Mucosa of gallbladder (tissue), 1 donor: ENCODE measurements at places on chromosomes 3 and 15. TPM values are rescaled to one million over a fixed set of nuclear protein-coding genes. Genes with fewer than 3 reads are reported as not detected.

GRCh38 chr3:53998980-53999379, 107.3 kb upstream of the SELENOK start:
- DNase-seq = no peak

DNA sequence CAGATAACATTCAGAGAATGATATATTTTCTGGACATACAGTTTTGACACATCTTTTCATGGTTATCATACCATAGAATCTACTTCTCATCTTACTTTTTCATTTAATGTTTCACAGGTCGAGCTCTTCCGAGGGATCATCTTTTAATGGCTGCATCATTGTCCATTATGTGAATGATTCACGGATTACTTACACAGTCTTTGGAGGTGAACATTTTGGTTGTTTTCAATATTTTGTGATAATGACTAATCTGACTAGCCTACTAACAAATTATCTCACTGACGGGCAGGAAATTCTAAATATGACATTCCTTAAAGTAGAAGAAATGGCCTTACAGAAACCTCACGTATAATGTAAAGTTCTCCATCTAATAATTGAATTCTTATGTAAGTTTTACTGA, 209.1 kb upstream of the STRIT1 start:
- DNase-seq = no peak

GRCh38 chr15:34802803-34803750, 7.7 kb upstream of the ACTC1 start:
- no peak for DNase-seq

PLD1 gene
- total RNA-seq = 734 TPM

NPAP1 gene
- total RNA-seq = 0.17 TPM

CCR8 gene
- not detected for total RNA-seq
